ENCODE measurements at places on chromosomes 16 and 17.

DNA sequence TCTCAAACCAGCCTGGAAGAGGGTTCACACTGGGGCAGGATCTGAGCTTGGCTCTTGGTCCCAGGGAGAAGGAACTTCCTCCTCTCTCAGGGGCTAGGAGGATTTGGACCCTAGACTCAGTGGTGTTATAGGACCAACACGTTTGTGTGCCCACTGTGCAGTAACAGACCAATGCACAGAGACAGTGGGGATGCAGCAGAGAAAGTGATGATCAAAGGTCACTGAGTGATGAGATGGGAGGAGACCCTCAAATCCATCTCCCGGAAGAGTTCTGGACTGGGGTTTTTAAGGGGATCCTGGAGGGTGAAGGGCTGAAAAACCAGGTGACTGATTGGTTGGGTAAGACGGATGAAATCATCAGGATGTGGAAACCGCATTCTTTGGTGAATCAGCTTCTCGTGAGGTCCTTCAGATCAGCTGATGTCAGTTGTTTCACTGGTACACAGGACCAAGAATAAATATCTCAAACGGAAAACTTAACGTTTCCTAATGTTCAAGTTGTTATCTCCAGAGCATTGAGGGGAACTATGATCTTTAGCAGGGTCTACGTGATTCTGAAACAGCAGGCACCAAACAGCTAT, 3.3 kb upstream of the VAC14 start:
- no peak for DNase-seq

GRCh38 chr17:67049025-67049739, 4.8 kb downstream of the CACNG1 start:
- no peak for DNase-seq

GRCh38 chr17:41416479-41416878, 7.9 kb downstream of the KRT37 start:
- DNase-seq, result no peak

DNA sequence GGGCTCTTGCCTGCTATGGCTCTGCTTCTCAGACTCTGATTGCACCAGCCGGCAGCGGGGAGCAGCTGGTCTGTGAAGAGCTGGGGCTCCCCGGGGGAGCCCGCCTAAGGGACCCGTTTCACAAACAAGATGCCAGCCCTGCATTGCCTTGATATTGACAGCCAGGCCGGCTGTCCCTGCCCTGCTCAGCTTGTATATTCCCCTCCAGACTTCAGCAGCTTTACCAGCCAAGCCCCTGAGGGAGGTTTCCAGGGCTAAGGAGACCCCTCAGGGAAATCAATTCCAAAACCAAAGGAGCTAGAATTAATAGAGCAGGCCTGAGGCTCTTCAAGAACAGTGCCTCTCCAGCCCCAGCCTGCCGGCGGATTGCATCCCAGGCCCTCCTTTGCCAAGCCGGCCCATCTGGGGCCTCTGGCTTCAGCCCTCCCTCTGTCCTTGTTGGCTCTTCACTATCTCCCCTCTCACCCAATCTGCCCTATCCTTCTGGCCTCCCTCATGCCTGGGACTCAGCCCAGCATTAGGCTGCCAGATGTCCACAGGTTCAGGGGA, 5.7 kb downstream of the CALB2 start:
- DNase-seq, result no peak

- no peak for DNase-seq
Observed at GRCh38 chr17:40377832-40378231, 13.3 kb upstream of the GJD3 start.

- DNase-seq, result no peak
Observed at GRCh38 chr16:30903596-30903995, 7.2 kb downstream of the CTF1 start.

DNA sequence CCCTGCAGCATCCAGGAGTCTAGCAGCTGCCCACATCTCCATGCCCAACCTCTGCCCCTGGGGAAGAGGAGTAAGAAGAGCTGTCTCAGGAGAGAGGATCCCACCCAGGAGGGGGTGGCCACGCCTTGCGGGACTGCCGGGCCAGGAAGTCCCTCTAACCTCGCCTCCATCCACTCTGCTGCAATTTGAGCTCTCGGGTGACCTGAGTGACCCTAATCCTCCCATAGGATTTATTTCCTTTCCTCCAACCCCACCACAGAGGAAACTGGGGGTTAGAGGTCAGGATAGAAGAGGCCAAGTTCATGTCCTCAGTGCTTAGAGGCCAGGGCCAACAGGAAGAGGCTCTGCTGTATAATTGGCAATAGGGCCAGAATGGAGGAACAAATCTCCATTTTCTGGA, 22.6 kb upstream of the NGFR start:
- no peak for DNase-seq

GRCh38 chr17:57675427-57676387, 69.4 kb downstream of the CCDC182 start:
- DNase-seq, result no peak

GRCh38 chr16:22262460-22262859, 34.7 kb upstream of the POLR3E start:
- DNase-seq, result peak; percentile 8

DNA sequence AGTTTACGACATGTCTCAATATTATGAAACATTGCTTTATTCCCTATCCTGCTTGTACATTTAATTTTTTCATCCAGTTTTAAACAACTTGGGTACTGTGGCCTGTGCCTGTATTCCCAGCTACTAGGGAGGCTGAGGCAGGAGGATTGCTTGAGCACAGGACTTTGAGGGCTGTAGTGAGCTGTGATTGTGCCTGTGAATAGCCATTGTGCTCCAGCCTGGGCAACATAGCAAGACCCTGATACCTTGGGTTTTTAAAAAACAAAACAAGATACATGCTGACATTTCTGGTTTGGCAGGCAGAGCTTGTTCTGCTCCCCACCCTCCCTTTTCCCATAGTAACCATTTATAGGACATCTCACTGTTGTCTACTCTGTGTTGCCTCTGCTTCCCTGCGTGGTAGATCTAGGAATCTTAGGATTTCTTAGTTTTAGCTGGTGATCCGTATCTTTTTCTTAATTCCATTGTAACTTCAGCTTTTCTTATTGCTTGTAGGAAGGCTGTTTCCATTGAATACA, 35.6 kb downstream of the TENT4B start:
- DNase-seq, result no peak

GRCh38 chr16:85470873-85471272, 142.2 kb upstream of the GSE1 start:
- DNase-seq, result no peak

- DNase-seq, result no peak
Observed at GRCh38 chr17:16997514-16998429, 25.9 kb upstream of the TNFRSF13B start.

DNA sequence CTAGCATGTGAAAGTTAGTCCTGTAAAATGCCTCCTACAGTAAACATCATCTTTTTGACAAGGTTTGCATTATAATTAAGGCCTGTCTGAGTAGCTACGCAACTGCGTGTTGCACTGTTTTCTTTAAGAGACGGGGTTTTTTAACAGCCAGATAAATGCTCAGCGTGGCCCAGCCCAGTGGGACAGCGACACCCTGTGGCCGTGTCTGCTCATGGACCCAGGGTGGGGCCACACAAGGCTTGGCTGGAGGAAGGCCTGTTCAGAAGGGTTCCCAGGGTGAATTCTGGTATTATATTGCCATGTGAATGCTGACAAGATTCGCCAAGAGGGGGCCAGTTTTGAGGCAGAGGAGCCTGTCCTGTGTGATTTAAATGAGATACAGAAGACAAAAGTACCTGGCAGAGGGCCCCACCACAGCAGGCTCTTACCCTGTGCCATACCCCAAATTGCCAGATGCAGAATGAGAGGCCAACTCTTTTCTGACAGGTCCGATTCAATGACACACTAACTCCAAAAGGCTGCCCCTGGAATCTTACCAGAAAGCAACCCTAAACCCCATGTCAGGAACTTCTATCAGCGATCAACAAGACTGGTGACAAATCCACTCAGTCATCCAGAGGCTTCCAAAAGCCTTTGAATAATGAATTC, 65.9 kb upstream of the IRX6 start:
- peak; percentile 3 for DNase-seq

GRCh38 chr17:64160378-64160777, 30.4 kb upstream of the ERN1 start:
- DNase-seq, result no peak

- no peak for DNase-seq
Observed at GRCh38 chr17:33511670-33512069, 218.6 kb upstream of the ASIC2 start.

GRCh38 chr16:86994651-86995171, 322.5 kb downstream of the C16orf95 start:
- DNase-seq, result no peak

DNA sequence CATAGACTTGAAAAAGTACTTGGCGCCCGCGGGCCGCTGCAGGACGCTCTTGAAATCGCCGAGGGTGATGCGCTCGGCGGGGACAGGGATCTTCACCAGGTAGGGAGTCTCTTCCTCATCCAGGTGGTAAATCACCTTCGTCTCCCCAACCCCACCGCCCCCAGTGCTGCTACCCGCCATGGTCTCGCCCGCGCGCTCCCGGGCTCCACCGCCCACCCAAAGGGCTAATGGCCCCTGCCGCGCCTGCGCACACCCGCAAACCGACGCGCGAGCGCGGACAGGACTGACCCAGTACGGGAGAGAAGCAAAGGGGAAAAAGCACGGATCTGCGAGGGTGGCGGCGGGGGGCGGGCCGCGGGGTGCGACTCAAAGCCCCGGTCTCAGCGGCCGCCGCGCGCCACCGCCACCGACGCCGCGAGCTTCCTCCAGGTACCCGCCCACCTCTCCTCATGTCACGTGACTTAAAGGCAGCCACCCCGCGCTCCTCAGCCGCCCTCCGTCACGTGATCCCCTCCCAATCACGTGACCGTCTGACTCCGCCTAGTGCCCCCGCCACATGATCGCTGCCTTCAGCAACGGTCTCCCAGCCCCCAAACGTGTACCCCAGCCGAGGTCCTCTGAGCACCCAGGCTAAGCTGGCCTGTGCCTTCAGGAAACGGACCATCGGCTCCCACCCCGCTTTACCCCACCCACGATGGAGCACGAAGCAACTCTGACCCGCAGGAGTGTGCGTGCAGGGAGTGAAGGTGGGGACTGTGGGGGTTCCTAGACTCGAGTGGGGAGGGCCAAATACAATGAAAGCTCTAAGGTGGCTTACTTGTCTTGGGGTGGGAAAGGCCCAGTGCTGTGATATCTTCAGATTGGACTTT, at the start of gene DVL2:
DVL2 (minus strand) TSS at position 435 of the 869 bp plus-strand sequence; CDS start at position 180, 255 bp downstream.
- DNase-seq, result peak; percentile 94

- no peak for DNase-seq
Observed at GRCh38 chr16:27785307-27785678, 235.3 kb downstream of the KATNIP start.

DNA sequence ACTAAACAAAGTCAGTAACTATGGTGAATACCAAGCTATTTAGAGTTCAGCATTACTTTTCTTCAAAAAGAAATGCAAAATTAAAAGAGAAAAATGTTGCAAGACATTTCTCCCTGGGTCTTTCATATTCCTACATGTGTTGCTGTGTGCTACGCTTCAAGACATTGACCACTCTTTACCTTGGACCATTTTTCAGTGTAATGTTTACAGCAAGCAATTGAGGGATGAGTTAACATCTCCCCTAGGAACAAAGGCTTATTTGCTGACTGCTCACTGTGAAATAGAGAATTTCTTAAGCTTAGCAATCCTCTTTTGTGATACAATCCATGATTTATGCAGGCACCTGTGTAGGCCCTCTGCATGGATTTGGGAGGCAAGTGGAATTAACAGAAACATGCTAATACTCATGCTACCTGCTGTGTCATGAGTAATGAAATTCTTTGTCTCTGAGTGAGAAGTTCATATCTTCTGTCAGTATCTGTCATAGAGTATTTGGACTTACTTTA, 1202.9 kb upstream of the CDH8 start:
- DNase-seq, result no peak
